ENCODE measurements at places on chromosomes 1 and 21.

DNA sequence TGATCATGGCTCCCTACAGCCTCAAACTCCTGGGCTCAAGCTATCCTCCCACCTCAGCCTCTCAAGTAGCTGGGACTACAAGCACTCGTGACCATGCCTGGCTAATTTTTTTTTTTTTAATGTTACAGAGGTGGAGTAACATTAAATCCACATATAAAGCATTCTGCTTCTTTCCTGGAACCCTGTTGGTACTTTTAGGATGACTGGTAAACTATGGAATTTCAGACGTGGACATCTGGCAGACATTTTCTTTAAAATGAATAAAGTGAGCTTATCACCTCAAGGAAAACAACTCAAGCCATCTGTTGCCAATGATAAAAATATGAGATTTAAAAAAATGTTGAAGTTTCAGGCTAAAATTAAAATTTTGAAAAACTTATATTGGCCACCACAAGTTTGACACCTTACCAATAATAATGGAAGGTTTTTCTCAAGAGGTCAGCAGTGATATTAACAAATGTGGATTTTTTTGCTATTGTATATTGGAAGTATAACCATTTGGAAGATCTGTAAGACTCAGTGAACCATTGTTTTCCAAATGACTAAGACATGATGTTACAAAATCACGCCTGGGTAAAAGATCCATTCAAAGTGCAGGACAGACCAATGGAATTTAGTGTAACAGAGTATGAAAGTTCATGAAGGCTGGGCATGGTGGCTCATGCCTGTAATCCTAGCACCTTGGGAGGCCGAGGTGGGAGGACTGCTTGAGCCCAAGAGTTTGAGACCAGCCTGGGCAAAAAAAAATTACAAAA, 52.7 kb upstream of the EIF4G3 start:
- no peak for DNase-seq

- no peak for DNase-seq
Measured at GRCh38 chr21:44382536-44382935, 29.1 kb downstream of the TRPM2 start.

- DNase-seq: no peak
Measured at GRCh38 chr1:90106311-90106710, 111.4 kb downstream of the ZNF326 start.

DNA sequence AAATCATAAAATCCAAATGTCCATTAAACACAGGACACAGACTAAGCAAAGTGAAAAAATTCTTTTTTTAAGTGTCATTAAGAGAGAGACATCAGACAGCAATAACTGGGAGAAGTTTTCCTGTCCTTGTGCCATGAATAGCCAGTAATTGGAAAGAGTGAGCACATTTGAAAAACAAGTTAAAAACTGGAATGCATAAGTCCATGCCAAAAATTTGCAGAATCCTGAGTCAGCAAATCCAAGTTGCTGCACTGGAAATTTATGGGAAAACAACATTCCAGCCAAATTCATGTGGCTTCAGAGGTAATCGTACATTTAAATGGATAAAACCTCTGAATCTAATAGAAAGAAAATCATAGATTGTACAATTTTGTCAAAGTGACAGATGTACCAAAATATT, 291.4 kb downstream of the LRRC40 start:
- DNase-seq: peak; percentile 12

DNA sequence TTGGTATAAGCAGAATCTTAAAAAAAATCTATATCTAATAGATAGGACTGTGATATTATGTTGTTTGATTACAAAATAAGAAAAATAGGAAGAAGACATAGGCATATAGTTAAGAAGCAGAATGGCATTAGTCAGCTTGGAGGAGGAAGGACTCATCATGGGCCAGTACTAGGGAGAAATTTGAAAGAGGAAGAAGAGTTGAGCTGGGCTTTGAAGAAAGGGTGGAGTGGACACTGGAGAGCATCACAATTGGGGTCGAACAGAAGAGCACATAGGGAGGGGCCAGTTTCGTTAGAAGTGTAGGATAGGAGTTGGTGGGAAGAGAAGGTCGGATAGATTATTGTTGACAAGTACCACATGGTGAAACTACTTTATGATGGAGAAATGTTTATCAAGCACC, 129.3 kb downstream of the CACHD1 start:
- DNase-seq: no peak

DNA sequence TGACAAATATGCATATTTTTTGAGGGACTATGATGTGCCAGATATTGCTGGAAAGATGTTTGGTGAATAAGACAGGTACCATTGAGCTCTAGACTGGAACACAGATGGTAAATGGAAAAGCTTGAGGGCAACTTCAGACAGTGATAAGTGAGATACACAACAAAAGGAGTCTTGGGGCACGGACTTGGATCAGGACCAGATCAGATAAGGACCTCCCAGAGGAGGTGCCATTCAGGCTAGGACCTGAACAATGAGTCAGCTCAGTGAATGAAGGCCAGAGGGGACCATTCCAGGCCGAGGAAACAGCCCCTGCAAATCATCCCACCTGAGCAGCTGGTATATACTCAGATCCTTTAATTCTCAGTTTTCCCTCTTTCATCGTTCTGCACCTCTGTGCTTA, 1.8 kb upstream of the KCNJ15 start:
- no peak for DNase-seq

DNA sequence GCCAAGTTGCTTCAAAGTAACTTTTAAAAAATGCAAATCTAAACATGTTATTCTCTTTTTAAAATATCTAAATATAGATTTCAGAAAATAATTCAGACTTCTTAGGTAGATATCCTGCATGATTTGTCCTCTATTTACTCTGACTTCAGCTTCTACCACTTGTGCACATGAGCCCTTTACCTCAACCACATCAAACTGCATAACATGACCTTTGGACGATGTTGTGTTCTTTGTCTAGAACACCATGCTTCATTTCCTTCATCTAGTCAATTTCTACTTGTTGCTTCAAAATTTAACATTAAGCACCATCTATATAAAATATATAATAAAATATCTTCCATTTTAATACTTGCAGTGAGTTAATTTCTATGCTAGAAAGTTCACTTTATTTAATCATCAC, 96.9 kb downstream of the PLPP3 start:
- DNase-seq: no peak

- DNase-seq: no peak
Measured at GRCh38 chr1:158119976-158120653, 60.6 kb upstream of the CD1D start.

DNA sequence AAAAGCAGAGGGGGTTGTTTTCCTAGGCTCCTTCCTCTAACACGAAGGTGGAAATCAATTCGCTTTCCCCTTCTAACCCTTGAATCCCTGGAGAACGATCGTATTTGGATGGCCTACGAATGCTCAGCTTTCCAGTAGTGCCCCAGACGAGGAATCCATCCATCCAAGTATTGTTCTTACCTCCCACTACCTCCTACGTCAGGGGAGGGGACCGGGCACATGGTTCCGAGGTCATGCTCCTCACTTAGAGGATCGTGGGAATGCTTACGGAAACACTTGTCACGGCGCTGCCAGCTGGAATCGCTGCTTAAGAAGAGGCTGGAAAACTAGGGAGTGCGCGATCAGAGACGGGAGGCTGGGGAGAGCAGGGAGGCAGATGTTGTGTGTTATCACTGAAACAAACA, 47.4 kb downstream of the CAPZB start:
- DNase-seq: peak; percentile 22

DNA sequence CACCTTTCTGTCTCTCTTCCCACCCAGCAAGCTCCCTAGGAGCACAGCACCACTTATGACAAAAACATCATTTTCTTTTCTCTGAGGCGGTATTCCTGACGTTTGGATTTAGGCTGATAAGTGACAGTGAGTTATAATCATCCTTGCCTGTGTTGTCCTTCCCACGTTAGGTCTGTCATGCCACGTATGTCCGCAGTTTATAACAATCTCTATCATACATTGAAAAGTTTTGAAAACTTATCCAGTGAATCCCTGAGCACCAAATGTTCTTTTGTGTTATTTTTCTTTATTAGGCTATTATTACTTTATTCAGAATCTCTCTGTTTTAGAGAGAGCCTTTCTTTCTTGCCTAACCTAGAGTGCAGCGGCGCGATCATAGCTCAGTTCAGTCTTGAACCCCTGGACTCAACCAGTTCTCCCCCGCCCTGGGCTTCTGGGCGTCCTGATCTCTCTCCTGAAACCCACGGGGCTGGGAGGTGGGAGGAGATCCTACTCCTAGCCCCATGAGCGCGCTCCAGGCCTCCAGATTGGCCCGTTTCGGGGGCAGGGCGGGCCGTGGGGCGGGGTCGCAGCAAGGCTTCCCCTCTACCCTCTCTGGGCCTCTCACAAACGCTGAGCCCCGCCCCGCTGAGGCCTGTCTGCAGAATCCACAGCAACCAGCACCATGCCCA, at the start of gene GSTM2:
TSS of gene GSTM2 (plus strand) at position 606 of the 671 bp plus-strand sequence. CDS start at position 665, 59 bp downstream.
- peak; percentile 94 for DNase-seq

- no peak for DNase-seq
Measured at GRCh38 chr1:6100861-6101783, 55.4 kb downstream of the KCNAB2 start.

- no peak for DNase-seq
Measured at GRCh38 chr1:224203243-224204016, 20.4 kb downstream of the DEGS1 start.

- no peak for DNase-seq
Measured at GRCh38 chr1:173224280-173224892, 17.3 kb upstream of the TNFSF4 start.

DNA sequence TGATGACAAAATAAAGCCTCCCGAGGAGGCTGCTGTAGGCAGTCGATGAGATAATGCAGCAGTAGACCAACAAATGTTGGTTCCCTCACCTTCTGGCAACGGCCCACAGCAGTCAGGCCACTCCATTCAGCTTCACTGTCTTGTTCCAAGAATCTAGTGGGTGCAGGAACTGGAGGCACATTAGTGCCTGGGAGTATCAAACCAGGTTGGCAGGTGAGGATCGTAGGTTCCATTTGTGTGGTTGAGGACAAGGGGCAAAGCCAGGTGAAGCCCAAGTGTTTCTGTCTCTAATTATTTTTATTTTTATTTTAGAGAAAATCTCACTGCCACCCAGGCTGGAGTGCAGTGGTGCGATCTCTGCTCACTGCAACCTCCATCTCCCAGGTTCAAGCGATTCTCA, 13.3 kb downstream of the FBXO2 start:
- DNase-seq: no peak

DNA sequence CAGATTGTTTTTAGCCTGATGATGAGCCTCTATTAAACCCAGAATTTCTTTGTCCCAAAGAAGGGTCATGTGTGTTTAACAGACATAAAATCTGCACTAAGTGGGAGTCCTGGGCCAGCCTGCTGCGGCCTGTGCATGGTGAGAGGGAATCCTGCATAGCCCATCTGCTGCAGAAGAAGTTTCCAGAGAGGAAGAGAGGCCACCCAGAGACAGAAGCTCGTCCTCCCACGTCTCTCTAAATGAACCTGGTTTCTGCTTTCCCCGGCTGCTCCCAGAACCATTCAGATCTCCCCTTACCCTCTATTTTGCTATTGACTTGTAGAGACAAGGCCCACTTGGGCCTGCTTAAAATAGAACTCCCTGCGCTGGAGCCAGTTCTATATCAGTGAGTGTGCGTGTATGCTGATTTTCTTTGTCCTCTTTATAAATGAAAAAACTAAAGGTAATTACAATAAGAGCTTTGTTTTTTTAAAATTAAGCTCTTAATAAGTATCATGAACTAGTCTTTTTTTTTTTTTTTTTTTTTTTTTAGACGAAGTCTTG, 142.8 kb upstream of the RAB4A start:
- no peak for DNase-seq

- no peak for DNase-seq
Measured at GRCh38 chr1:53687901-53688300, 51.1 kb downstream of the GLIS1 start.

- DNase-seq: no peak
Measured at GRCh38 chr1:100543640-100544039, 5.7 kb downstream of the GPR88 start.

GRCh38 chr1:17523321-17524041, 16.0 kb upstream of the ARHGEF10L start:
- DNase-seq: no peak

DNA sequence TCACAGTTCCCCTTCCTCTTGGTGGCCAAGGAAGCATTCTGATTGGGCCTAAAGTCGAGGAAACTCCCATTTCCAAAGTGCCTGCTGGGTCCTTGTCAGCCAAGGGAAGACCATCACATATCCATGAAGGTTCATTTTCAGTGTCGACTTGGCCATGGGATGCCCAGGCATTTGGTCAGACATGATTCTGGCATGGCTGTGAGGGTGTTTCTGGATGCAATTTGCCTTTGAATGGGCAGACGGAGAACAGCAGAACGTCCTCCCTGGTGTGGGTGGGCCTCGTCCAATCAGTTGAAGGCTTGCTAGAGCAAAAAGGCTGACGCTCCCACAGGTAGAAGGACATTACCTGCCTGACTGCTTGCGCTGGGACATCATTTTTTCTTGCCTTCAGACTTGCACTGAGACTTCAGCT, 48.3 kb upstream of the LBR start:
- no peak for DNase-seq

- DNase-seq: no peak
Measured at GRCh38 chr1:102821707-102822106, 286.6 kb downstream of the COL11A1 start.

DNA sequence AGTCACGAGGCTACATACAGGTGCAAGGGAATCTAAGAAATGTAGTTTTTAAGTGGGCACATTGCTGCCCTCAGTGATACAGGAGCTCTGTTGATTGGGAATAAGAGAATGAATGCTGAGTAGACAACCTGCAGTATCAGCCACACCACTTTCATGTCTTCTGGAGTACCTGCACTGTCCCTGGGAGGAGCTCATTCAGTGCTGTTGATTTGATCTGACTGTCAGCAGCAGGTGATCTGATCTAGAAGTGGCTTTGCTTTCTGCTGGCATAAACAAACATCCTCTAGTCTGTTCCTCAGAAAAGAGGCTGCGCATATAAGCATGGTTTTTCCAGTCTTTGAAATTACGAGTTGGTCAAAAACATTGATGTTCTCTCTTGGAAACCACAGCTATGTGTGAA, 35.5 kb upstream of the LRRC52 start:
- DNase-seq: no peak

GRCh38 chr1:25018943-25019336, 88.9 kb upstream of the RUNX3 start:
- DNase-seq: no peak

DNA sequence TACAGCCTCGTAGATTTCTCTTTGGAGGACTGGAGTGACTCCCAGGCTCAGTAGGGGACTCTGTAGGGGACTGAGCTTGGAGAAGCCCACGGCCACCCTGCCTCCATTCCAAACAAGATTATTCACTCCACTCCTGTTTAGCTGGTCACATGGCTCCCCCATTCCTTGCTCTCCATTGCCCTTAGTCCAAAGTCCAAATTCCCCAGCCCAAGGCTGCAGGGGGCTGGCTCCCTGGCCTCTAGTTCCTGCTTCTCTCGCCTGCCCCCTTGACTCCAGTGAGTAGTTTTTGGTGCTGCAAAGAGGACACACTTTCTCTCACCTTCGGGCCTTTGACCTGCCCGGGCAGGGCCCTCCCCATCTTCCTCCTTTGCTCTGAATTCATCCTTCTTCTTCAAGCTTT, 403.3 kb downstream of the KIF26B start:
- DNase-seq: peak; percentile 45

GRCh38 chr1:93667642-93668041, 14.0 kb downstream of the BCAR3 start:
- peak; percentile 17 for DNase-seq
